ENCODE measurements at places on chromosomes 7 and 10.
A peak's percentile ranks its signal among the peaks of the same experiment; 100 is the strongest.

DNA sequence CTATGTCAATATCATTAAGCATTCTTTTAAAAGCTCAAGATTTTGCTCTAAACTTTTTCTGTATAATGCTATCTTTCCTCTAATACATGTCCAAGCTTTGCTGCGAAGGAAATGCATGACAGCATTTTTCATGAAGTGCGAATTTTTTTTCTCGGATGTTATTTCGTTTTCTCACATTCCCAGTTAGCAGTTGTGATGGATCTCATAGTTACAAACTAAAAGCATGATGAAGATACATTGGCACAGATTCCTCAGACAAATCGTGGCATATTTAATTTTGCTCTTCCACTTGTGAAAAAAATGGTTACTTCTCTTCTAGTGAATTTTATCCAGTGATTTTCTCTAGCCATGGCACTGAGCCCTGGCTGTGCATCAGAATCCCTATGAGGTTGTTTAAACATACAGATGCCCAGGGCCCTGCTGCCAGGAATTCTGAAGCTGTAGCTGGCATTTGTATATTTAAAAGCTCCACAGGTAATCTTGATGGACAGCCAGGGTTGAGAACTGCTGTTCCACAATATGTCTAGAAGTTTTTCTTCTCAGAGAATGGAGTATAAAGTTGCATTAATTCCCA, 299.8 kb upstream of the NEBL start:
- DNase-seq = no peak

DNA sequence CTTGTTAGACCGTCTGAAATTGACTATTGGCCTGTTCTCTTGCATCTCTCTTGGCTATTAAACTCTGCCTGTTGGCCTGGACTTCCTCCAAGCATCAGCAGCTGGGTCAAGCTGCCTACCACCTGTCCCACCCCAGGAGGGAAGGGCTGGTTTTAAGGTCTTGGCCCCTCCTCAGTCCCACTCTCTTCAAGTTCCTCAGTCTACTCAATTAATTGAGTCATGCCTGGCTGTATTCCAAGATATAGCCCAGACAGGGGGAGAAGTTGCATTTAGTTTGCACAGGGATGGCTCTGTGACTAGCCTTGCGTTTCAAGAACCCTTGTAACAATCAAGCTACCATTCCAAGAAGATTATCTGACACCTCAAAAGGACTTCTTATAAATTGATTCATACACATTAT, 113.8 kb upstream of the GLI3 start:
- no peak for DNase-seq

DNA sequence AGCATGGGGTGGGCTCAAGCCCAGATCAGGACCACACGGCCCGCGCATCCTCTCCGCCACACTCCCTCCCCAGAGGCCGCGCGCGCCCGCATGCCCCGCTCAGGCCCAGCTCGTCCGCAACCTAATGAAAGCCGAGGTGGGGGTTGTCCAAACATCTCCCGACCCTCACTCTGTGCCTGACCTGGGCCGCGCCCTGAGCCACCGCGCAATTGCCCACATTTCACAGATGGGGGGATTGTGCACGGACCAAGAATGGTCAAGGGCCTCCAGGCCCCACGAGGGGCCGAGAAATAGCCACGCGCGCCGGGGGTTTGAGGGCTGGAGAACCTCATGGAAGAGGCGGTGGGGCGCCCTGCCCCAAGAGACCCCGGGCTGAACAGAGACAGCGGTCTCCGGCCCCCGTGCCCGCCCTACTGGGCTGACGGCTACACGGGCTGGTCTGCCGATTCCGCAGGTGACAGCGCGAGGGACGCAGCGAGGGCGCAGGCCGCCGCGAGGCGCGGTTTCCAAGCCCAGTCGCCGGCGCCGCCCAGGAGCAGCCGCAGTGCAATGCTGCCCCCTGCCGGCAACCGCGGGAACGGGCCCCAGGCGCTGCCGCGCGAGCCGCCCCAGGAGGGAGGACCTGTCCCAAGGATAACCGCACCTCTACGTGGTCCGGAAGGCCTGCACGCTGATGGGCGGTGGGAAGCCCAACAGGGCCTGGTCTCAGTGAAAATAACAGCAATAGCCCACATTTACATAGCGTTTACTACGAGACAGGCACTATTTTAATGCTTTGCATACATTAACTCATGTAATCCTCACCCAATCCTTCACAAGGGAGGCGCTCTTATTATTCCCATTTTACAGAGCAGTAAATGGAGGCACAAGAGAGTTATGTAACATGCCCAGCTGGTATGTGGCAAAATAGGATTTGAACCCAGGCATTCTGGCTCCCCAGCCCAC, 10.5 kb upstream of the GRID1 start:
- DNase-seq = peak; percentile 89

- no peak for DNase-seq
Observed at GRCh38 chr7:27714831-27715444, 25.0 kb upstream of the TAX1BP1 start.

DNA sequence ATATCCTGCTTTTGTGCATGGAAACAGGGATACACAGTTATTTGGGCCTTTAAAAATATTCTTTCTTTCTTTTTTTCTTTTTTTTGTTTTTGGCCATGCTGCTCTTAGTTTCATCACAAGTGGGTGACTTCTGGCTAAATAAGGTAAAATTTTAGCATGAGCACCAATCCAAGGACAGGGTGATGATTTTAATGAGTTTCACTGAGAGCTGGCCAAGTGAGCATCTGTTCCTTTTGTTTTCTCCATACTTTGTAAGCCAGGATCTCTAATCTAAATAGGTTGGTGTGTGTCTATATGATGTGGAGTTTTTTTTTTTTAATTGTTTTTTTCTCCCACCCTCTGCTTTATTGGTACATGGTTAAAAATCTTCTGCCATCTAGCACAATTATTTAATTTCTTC, 106.8 kb downstream of the POLL start:
- DNase-seq = no peak

- no peak for DNase-seq
Observed at GRCh38 chr10:78758176-78758575, 310.6 kb upstream of the ZMIZ1 start.

GRCh38 chr10:115895166-115895565, 377.8 kb downstream of the GFRA1 start:
- no peak for DNase-seq

DNA sequence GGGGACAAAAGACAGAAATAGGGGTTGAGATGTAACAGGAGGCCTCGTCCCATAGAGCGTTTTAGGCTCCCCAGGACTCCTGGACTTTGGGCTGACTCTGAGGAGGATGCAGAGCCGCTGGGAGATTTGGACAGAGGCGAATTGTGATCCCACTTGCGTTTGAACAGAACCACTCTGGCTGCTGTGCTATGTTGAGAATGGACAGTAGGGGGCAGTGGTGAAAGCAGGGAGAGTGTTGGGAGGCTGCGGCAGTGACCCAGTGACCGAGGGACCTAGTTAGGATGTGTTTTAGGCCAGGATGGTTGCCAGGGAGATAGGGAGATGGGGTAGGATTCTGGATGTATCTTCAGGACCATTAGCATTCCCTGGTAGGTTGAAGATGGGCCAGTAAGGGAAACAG, 271.6 kb downstream of the CCDC3 start:
- no peak for DNase-seq

GRCh38 chr10:129605986-129606518, 139.0 kb downstream of the MGMT start:
- DNase-seq = no peak

DNA sequence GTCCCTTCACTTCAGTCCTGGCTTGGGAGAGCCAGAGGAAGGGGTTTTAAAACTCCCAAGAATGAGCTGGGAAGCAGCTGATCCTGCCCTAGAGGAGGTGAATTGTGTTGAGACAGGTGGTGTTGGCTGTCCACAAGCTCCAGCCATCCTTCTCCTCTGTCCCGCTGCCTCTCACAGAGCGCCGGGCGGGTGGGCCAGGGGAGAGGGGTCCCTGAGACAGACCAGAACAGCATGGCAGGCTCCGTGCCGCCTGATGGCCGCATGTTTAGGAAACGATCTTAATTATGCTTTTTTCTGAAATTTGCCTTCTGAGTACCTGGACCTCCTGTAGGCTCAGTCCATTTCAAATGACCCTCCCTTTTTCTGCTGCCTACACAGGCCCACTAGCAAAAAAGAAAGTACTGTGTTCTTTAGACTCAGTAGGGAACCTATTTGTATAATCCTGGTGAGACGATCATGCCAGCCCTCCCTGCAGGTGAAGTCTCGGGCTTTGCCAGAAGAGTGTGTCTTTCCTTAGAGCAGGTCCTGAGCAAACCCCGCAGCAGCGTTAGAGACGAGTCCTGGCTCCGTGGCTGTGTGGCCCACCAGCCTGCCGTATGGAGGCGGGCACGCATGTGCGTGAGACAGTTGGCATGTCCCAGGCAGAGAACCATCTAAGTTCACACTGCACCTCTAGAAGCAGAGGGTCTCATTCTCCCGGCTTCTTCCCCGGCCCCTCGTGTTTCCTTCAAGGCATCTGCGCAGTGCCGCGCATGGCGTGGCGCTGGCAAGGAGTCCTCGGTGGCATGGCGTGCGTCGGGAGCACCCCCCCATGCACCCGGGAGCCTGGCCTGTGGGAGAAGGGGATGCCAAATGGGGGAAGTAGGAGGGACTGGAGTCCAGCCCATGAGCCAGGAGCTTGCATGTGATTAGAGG, 26.3 kb upstream of the PWWP2B start:
- DNase-seq = peak; percentile 59

DNA sequence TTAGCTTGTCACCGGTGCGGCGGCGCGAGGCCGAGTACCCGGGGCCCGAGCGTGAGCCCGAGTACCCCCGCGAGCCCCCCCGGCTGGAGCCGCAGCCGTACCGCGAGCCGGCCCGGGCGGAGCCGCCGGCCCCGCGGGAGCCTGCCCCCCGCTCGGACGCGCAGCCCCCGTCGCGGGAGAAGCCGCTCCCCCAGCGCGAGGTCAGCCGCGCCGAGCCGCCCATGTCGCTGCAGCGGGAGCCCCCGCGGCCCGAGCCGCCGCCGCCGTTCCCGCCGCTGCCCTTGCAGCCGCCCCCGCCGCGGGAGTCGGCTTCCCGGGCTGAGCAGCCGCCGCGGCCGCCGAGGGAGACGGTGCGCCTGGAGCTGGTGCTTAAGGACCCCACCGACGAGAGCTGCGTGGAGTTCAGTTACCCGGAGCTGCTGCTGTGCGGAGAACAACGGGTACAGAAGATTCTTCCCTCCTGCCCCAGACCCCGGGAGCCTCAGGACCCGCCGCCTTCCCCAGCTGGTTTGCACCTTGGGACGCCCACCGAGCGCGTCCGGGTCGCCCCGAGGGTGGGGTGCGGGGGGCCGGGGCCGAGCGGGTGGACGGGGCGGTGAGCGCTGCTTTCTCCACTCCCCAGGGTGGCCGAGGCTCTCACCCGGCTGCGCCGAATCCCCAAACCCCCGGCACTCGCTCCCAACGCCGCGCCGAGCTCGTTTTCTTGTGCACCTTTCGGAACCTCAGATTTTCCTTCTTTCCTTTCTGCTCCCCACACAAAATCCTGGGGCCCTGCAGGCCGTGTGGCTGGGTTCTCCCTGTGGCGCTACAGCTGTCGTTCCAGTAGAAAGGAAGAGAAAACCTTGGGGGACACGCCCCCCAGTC, 708 bp downstream of the UBN2 start:
- DNase-seq = peak; percentile 70

DNA sequence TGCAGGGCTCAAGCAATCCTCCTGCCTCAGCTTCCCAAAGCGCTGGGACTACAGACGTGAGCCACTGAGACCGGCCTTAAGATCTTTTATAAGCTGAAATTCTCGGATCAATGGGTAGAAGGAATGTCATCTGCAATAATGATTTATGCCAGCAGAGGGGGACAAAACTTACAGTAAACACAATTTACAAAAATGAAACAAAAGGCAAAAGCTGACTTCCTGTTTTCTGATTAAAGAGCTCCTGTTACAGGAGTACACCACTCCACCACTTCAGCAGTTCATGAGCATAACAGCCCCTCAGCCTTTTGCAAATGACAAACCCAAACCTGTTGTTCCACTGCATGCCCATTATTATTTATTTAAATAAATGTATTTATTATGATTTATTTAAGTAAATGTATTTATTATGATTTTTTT, 88.5 kb upstream of the ATP6V0A4 start:
- DNase-seq = no peak

DNA sequence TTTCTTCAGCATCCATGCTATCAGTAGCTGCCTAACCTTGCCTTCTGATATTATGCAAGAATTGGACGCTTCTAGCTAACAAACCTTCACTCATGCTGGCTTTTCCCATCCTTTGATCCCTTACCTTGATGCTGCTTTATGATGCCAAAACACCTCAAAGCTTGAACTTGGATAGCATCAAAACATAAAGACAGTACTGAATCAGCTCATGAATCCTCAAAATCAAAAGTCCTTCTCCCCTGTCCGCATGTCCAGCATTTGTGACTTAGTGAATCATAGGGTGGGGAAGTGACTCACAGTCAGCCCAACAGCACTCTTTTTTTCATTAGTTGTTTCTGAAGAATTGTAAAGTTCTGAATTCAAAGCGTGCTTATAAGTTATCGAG, 89.5 kb upstream of the PIK3CG start:
- no peak for DNase-seq

DNA sequence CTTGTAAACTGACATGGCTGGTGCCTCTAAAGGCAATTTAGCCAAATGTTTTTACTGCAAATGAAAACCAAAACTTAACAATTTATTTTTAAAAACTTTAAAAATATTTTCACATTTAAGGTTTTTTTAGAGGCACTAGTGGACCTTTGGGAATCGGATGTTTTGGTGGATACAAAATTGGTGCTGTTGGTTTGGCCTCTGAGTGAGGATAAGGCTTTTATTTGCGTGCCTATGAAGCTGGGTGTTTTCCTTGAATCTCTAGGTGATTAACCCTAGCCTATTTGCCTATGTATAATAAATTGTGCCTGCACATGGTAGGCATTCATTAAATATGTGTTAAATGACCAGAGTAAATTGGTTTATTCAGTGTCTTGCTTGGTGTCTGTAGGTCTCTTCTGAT, 2.9 kb upstream of the SGCE start:
- DNase-seq = no peak

- DNase-seq = peak; percentile 25
Observed at GRCh38 chr10:131700032-131700431, 200.8 kb upstream of the PPP2R2D start.

- no peak for DNase-seq
Observed at GRCh38 chr7:122310119-122311021, 5.8 kb upstream of the FEZF1 start.

- DNase-seq = no peak
Observed at GRCh38 chr7:77200542-77200941, 923 bp upstream of the FGL2 start.

GRCh38 chr10:75512203-75512933, 80.9 kb downstream of the LRMDA start:
- DNase-seq = no peak

GRCh38 chr10:50622706-50623662, 772 bp downstream of the SGMS1 start:
- DNase-seq = peak; percentile 79

- no peak for DNase-seq
Observed at GRCh38 chr7:153934048-153934447, 118.2 kb upstream of the DPP6 start.

GRCh38 chr7:137577184-137577583, 233.7 kb upstream of the PTN start:
- DNase-seq = no peak
